ENCODE measurements at places on chromosomes 4 and X.
A peak's percentile ranks its signal among the peaks of the same experiment; 100 is the strongest.

DNA sequence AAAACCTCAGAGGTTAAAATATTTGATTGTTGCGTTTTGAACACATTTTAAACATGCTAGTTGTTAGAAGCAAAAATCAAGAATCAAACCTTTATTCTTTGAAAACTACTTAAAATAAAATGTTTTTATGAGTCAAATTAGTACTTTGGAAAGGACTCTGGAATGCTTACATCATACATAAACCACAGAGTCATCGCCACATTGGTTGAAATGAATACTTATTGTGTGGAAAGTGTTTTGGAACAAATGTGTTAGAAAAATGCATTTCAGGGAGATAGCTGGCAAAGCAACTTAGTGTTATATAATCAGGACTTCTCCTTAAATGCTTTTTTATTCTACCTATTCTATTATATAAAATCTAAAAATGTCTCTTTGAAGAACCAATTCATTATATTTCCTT lies 49.4 kb upstream of the CAMK2D start:
- no peak for DNase-seq

DNA sequence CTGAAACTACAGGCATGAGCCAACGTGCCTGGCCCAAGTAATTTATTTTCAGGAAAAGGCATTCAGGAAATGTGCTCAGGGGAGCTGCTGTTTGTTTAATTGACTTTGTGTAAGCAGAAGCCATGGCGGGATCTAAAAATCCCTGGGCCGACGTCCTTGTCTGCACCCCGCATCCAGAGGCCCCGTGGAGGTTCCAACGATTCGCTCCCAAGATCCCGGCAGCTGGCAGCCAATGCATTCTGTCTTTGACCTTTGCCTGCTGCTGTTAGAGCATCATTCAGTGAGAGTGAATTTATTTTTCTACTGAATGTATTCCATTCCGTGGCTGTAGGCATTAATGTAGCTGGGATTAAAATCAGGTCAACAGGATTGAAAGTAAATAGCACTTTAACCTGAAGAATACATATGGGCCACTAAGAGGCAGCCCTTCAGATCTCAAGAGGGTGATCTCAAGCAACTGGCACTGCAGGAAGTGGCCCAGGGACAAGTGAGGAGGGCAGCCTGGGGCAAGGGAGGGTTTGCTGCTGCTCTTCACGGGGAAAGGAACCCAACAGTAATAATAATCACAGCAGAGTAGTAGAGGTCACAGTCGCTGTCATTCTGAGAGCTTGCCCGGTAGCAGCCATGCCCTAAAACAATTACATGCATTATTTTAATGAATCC lies 75.2 kb downstream of the PSAPL1 start:
- DNase-seq: no peak

DNA sequence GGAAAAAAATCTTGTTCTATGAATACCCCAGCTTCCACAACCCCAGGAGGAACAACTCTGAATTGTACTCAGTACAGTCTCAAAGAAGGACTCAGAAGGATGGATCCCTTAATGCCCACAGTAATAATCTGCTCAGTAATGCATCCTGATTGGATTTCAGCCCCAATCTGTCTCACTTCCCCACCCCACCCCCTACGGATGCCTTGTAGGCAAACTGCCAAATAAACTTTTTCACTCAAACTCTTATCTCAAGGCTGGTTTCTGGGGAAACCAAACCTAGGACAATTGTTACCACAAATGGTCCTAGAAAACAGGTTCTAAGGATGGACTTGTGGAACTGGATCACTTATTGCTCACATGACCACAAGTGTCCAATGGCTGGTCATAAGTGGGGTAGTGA lies 1021.8 kb upstream of the INTU start:
- DNase-seq: no peak

GRCh38 chrX:120365968-120366367 lies 4.1 kb downstream of the ATP1B4 start:
- no peak for DNase-seq

DNA sequence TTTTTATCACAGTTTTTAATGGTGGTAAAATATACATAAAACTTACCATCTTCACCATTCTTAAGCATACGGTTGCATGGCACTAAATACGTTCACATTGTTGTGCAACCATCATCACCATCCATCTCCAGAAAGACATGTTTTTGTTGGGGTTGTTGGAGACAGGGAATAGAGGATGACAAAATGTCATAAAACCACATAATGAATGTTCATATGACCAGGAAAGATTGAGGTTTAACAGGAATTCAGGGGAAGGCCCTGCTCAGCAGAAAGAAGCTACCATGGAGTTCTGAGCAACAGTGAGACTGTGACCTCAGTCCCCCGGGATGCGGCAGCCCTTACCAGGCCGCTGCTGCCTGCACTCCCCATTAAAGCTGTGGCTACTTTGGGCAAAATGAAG lies 63.9 kb upstream of the TRIM2 start:
- no peak for DNase-seq

GRCh38 chr4:92969650-92970379 lies 666.0 kb downstream of the GRID2 start:
- DNase-seq: no peak

GRCh38 chr4:182770996-182771514 lies 146.1 kb downstream of the DCTD start:
- DNase-seq: no peak

DNA sequence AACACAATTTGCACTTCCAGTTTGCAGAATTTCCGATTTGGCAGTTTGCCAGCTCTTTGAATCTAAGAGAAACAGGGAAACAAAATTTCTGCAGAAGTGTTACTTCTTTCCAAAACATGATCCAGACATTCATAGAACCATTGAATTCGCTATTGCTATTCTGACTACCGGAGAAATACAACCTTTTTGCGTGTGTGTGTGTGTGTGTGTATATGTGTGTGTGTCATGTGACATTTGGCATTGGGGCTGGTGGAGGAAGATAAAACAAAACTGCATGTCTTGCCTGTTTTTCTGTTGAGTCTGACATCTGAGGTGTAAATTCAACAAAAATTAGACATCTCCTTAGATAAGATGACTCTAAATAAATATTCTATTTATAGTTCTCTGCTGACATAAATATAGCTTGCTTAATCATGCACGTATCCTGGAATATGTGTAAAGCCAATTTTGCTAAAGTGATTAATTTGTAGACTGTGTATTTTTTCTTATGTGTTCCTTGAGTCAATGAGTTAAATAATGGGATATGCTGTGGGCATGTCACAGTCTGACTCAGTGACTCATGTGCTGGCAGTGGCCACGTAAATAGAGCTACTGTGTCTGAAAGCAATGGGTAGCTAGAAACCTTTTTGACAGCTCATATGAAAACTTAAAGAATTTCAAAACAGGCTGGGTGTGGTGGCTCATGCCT lies 98.9 kb downstream of the HPGD start:
- DNase-seq: no peak

DNA sequence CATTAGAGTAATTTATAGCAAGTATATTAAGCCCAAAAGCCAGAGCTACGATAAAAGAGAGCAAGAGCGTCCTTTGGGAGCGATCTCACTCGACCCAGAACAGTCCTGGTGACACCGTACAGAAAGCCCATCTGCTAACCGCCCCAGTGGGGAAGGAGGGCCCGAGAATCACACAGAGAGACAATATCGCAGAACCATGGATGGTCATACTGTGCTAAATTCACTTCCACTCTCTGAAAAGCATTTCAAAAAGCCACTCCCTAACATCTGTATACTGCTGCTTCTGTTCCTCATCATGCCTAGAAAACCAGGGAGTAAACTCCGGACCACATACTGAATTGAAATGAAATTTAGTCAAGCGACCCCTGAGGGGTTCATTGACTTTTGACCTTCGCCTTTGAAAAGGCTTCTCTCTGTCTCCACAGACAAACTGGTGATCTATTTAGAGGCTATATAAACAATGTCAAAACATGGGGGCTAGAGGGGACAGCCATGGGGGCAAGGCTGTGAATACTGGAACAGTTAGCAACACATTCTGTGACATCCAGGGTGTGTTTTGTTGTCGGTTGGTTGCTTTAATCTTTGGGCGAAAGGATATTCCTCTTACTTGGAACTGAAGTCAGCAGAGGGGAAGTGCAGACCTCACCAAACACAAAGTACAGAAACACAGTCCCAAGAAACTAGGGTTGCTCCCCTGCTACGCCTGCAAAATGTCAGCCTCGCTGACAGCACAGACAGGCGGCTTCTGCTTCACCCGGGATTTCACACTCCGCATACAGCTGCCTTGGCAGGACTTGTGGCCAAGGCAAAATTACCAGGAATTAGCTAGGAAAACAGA lies 129.0 kb upstream of the RASGEF1B start:
- no peak for DNase-seq

GRCh38 chrX:114058988-114059418 lies 524.9 kb upstream of the HTR2C start:
- DNase-seq: no peak

GRCh38 chrX:11641349-11642065 lies 24.2 kb downstream of the ARHGAP6 start:
- no peak for DNase-seq

GRCh38 chr4:20687864-20688263 lies 12.4 kb upstream of the PACRGL start:
- no peak for DNase-seq

- DNase-seq: no peak
Observed at GRCh38 chrX:27694667-27695066, 104.5 kb downstream of the DCAF8L2 start.

GRCh38 chrX:121365572-121366161 lies 318.3 kb downstream of the GLUD2 start:
- DNase-seq: no peak

- DNase-seq: no peak
Observed at GRCh38 chrX:130280901-130281300, 12.2 kb upstream of the ZNF280C start.

- no peak for DNase-seq
Observed at GRCh38 chr4:54233697-54234496, 4.8 kb downstream of the PDGFRA start.

DNA sequence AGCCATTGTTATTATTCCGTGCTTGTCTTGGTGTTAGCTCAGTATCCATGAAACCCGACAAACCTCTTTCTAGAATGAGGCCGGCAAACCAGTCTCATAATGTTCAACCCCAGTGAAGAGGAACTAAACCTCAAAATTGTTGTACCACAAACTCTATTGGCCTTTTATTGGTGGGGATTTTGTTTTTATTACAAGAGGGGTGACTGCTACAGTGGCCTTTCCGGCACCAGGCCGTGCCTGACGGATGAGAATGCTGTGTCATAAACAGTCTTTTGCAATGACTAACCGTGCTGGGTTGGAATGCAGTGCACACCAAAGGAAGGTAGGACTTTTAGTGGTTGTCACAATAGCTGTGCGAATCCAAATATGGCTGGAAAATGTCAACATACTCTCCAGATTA lies 60.8 kb downstream of the SHROOM2 start:
- DNase-seq: no peak

GRCh38 chr4:117971403-117971802 lies 62.9 kb upstream of the NDST3 start:
- no peak for DNase-seq

- DNase-seq: no peak
Observed at GRCh38 chr4:56619160-56619559, 61.9 kb downstream of the HOPX start.

DNA sequence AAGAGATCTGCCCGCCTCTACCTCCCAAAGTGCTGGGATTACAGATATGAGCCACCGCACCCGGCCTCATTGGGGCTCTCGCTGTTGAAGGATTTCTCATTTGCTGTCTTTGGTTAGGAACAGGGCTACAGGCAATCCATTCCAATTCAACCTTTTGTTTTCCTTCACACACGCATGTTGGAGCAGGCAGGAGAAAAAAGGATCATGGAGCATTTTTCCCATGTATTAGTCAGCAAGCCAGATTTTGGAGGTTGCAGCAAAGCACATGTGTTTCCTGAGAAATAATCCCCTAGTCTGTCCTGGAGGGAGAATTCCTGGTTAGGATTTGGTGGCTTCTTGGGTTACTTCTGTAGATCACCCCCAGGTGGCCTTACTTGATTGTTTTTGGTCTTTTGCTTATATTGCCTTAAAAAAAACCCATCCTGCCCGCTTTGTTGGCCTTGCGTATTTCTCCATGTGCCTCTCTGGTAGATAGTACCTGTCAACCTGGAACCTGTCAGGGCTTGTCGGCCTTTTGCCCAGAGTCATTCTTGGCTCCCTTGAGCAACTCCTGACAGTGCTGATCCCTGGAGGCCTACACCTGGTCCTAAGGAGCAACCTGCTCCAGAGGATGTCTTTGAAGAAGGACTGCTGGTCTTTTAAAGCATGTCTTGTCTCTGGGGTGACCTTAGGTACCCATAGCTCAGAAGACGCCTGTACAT lies 82.4 kb upstream of the CLCN4 start:
- DNase-seq: peak; percentile 75

- DNase-seq: no peak
Observed at GRCh38 chrX:136714626-136715599, 65.8 kb downstream of the ARHGEF6 start.

DNA sequence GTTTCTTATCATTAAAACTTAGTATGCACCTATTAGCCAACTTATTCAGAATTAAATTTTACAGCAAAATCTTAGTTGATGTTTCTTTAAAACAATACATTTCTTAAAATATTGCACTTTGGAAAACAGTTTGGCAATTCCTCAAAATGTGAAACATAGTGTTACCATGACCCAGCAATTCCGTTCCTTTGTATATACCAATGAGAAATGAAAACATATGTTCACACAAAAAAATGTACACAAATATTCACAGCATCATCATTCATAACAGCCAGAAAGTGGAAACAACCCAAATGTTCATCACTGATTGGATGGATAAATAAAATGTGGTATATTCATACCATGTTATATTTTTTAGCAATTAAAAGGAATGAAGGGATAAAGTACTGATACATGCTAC lies 50.2 kb downstream of the WDR44 start:
- DNase-seq: no peak

DNA sequence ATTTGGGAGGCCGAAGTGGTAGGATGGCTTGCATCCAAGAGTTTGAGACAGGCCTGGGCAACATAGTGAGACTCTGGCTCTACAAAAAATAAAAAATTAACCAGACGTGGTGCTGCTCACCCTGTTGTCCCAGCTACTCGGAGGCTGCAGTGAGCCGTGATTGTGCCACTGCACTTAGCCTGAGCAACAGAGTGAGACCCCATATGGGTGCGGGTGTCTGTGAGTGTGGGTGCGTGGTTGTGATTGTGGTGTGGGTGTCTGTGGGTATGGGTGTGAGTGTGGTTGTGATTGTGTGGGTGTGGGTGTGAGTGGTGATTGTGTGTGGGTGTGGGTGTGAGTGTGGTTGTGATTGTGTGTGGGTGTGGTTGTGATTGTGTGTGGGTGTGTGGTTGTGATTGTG lies 114.6 kb downstream of the UBE2K start:
- DNase-seq: no peak
